Fibroblast of skin of left biceps (primary cell): ENCODE measurements at places on chromosomes 6 and 20.

GRCh38 chr6:25614052-25614451 lies 38.0 kb upstream of the SCGN start:
- DNase-seq = no peak

- DNase-seq = no peak
Measured at GRCh38 chr20:2364044-2364443, 16.7 kb upstream of the TGM6 start.

DNA sequence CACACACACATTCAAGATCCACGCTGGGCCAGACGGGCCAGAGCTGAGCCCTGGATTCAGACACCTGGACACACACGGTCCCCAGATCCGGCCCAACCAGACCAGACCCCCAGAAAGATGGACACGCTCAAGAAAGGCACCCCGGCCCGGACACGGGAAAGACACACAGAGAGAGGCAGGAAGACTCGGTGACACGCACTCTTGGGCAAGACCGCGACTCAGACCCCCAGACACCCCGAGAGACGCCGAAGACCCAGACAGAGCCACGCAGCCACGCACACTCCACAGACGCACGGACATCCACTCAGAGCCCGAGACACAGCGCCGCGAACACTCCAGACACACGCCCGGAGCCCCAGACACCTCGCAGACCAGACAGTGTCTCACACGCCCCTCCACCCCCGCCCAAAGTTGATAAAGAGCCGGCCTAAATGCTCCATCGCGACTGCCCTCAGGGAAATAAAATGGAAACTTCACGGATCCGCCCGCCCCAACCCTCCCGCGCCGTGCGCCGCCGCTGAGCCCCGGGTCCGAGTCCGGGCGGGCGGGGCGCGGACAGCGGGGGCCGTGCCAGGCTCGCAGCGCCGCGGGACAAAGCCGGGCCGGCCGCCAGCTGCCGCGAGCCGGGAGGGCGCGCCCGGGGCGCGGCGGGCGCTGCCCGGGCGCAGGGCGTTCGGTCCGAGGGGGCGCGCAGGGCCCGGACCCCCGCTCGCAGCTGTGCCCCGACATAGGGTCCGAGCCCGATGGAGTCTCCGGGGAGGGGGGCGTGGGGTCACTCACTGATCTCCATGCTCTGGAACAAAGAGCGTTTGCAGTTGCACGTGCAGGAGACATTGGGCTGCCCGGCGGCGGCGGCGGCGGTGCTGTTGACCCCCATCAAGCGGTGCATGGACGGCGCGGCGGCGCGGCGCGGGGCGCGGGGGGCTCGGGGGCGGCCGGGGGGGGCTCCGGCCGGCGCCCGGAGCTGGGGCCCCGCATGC lies 831 bp downstream of the PMEPA1 start:
- DNase-seq = no peak

GRCh38 chr20:42435230-42435629 lies 754.5 kb downstream of the PTPRT start:
- DNase-seq = no peak

DNA sequence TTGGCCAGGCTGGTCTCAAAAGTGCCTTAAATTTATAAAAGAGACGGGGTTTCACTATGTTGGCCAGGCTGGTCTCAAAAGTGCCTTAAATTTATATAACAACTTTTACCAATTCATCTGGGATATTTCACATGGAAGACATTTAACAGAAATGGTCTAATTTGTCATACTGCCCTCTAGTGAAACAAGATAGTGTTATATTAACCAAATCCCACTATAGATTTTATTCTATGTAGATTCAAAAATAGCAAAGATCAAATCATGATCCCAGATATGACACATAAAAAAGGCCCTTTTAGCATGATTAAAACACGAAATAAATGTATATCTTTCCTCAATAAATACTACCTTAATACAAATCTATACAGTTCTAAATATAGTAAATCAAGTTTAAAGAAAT lies 102.8 kb upstream of the TFAP2D start:
- DNase-seq = no peak

GRCh38 chr6:166778776-166779175 lies 151.7 kb upstream of the RPS6KA2 start:
- DNase-seq = no peak

DNA sequence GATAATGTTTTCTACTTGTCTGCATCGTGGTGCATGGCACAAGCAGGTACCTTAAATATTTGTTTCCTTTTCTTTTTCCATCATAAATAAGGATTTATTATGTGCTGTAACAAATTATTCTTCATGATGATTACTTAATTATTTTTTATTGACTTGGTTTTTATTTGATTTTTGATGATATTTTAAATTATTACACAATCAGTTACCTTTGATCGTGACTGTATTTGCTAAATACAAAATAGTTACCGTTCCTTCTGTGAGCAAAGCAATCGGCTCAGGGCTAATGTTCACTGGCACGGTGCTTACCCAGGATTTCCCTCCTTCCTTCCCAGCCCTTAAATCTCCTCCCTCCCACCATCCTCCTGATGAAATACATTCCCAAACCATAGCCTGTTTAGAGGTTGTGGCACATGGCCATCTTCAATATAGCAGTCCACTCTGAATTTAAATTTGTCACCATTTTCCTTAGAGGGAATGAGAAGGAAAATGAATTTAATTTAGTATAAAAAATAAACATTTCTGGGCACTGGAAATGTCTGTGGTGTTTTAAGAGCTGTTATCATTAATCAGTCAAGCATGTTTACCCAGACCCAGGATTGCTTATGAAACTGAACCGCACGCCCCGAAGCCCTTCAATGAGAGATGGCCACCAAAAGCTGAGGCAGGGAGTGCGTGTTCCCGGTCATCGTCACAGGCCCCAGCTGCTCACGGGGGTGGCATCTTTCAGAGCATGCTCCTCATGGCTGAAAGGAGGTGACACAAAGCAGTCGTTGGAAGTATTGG lies 23.0 kb upstream of the EXOC2 start:
- no peak for DNase-seq

DNA sequence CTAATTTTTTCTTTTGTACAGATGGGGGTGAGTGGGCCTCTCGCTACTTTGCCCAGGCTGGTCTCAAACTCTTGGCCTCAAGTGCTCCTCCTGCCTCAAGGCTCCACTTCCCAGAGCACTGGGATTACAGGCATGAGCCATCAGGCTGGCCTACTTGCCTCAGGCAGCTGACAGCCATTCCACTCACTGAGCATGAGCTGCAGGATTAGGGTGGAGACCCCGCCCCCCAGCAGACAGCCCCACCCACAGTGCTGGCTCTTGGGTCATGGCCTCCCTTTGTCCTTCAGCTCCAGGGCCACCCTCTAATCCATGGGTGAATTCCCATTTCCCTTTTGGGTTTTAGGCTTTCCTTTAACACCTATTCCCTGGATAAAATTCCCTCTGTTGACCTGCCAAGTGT lies 82.1 kb downstream of the BFSP1 start:
- DNase-seq = no peak

- DNase-seq = no peak
Measured at GRCh38 chr6:33380272-33380981, 11.2 kb upstream of the KIFC1 start.
